Stimulated activated CD4-positive, alpha-beta T cell treated with anti-CD3 and anti-CD28 coated beads, TNF-alpha, amount 100 ng/mL, for 1 hour (primary cell): ENCODE measurements at places on chromosomes 12 and 14.

DNA sequence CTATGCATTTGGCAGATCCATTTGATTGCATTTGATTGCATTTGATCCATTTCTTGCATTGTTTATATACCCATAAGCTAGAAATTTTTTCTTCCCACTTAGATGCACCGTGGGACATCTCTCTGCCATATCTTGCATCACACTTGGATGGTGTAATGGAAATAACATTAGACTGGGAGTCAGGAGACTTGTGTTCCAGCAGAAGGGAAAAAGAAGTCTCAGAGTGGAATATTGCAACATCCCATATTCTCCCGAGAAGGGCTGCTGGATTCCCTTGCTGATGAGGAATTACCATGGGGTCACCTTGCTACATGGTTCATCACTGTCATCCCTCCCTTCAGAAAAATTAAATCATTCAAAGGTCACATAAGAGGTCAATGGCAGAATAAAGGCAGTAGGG is 78.1 kb downstream of the KSR2 start:
- no peak for DNase-seq

DNA sequence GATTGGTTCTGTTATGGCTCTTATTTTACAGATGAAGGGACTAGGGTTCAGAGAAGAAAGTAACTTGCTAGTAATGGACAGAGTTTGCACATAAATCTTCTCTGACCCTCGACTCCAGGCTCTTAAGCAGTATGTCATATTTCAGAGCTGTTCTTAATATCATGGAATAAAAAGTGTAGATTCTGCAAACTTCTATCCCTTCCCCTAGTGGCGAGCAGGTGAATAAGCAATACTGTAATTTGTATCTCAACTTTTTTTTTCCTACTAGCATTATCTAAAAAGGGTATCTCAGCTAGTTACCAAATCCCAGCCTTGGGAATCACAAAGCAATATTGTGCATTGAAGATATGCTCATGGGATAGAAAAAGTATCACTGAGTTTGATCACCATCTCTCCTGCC is 83.2 kb downstream of the ANO4 start:
- DNase-seq = no peak

GRCh38 chr12:78938341-78939084 is 73.9 kb downstream of the SYT1 start:
- DNase-seq = no peak

DNA sequence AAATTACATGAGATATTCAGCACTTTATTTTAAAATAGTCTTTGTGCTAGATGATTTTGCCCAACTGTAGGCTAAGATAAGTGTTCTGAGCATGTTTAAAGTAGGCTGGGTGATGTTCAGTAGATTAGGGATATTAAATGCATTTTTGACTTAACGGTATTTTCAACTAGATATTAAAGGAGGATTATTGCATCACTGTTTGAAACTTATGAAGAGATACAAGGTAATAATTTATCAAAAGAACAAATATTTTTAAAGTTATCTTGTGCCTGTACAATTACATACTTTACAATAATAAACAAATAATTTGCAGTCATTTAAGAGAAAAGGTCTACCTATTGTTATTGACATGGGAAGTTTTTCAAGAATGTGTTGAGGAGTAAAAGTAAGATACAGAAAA is 368.6 kb upstream of the DCN start:
- no peak for DNase-seq

DNA sequence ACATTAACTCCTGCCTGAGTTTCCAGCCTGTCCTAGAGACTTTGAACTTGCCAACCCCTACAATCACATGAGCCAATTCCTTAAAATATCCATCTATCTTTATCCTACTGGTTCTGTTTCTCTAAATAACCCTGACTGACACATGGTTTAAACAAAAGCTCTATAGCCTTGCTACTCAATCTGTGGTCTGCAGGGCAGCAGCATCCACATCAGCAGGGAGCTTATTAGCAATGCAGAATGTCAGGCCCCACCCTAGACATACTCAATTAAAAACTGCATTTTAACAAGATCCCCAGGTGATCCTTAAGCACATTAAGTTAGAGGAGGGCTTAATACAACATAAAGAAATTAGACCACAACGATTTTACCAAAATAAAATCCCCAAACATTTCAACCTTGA is 108.3 kb upstream of the CPSF6 start:
- no peak for DNase-seq

DNA sequence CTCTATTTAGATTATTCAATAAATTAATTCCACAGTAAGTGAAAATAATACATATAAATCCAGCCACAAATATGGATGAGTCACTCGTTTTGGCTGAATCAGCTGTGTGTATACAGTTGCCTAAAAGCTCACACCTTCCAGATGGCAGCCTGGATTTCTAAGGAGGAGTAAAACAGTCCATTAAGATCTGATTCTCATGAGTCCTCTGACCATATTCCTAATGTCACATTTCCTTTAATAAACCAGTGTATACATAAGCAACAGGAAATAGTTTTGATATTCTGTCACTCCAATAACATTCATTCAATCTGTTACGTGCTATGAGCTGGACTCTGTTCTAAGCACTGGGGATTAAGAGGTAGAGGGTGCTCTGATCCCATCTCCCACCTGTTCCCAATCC is 21.8 kb downstream of the MDM1 start:
- DNase-seq = no peak

DNA sequence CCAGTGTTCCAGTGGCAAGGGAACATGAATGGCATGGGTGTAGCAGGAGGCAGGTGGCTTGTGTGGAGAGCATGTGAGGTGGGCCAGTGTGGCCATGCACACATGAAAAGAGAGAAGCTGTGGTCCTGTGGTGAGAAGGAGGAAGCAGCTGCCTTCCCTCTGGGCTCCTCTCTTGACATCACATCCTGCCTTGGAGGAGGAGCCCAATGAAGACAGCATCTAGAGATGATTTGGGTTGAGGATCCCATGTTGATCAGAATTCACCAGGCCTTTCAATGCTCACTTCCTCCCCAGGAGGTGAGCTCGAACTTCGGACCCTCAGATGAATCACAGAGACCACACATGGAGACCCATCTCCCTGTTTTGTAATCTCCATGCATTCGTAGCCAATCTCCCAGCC is 82.6 kb downstream of the LRRC74A start:
- DNase-seq = no peak

- DNase-seq = no peak
These were observed 167.4 kb upstream of the HMGA2 start for GRCh38 chr12:65656891-65657351.

DNA sequence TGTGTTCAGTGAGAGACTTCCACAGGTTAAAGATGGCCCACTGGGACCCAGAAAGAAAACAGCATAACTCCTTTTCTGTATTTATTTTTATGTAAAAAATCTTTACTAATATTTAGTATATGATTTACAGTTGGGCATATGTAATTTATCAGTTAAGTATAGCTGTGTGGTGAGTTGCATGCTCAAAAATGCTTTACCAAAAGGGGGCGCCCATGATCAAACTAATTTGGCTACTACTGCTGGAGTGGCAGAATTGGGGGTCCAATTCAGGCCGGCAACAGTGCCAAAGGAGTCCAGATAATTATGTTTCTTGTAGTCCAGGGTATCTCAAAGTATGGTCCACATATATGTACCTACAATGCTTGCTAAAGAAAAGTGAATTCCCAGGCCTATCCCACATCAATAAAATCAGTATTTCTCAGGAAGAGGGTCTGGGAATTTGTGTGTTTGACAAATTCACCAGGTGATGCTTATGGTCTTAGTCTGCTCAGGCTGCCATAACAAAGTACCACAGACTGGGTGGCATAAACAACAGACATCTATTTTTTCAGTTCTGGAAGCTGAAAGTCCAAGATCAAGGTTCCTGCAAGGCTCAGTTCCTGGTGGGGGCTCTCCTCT is 152.0 kb downstream of the KTN1 start:
- peak; percentile 4 for DNase-seq

GRCh38 chr14:100037353-100037752 is 27.9 kb upstream of the EVL start:
- no peak for DNase-seq

DNA sequence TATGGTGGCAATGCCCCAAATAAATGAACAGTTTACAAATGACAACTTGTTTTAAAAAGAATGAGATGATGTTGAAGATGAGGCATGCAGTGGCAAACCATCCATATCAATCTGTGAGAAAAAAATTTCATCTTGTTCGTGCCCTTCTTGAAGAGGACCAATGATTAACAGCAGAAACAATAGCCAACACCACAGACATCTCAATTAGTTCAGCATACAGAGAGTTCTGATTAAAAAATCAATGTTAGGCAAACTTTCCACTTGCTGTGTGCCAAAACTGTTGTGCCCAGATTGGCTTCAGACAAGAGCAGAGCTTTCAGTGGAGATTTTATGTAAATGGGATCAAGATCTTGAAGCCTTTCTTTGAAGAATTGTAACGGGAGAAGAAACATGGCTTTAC is 329.9 kb downstream of the BMP4 start:
- DNase-seq = no peak

- no peak for DNase-seq
These were observed 131.0 kb downstream of the NOVA1 start for GRCh38 chr14:26466862-26467261.

DNA sequence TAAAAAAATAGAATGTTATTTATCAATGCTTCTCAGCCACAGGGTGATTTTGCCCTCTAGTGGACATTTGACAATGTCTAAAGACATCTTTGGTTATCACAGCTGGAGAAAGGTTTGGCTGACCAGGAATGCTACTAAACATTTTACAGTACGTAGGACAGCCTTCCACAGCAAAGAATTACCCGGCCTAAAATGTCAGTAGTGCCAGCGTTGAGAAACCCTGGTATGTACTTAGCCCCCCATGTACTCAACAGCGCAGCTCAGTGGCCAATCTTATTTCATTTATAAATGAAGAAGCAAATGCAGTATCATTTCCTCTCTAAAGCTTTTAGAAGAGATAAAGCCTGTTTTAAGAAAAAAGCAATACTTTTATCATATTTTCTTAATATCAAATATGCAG is 5.8 kb downstream of the MARK3 start:
- DNase-seq = no peak

- no peak for DNase-seq
These were observed 70.6 kb downstream of the IFT43 start for GRCh38 chr14:76056128-76056527.

DNA sequence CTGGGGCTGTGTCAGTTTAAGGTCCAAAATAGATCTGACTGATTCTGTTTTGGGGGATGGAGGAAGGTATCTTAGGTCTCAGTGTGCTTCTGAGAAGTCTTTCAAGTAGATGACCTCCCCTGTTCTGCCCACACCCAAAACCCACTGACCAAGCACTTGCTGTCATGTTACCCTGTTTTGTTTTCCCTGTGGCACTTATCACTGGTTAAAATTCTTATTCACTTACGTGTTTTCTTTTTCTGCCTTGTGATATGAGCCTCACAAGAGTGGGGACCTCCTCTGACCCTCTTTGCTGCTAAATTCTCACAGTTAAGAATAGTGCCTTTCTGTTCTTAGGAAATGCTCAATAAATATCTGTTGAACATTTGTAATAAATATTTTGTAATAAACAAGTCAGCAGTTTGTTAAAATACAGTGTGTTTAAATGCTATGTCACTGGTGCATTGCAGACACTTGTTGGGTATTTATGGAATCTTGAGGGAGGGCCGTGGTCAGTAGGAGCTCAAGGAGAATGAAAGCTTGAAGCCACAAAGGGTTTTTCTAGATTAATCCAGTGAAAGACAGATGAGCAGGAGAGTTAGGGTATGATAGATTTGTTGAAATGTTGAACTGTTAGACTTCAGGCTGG is 20.9 kb downstream of the PLEKHA5 start:
- DNase-seq = no peak

GRCh38 chr12:65900912-65901672 is 76.8 kb downstream of the HMGA2 start:
- no peak for DNase-seq

DNA sequence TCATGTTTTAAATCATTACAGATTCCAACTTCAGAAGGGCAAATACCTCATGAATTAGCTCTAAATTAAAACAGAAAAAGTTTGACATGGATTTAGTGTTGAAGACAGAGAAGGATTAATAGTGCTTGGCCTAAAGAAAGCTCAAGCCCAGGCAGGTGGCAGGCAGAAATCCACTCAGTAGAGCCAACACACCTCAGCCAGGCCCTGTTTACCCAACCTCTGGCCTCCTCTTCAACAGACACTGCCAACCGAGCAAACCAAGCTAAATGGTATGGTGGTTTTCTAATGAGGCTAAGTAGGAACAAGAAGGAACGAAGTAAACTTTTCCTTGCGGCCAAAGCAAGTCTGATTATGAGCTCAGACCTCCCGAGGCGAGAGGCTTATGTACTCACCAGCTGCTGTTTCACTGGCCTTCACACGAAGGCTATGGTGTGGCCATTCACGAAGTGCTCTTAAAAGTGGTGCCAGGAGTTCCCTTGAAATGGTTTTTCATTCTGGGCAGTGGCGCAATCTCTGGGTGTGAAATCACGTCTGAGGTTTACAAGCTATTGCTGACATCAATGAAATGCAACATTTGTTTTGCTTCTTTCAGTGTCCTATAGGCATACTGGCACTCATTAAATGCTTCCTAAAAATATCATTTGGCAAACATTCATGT is 124.1 kb upstream of the LGR5 start:
- DNase-seq = no peak

- DNase-seq = no peak
These were observed 41.4 kb upstream of the MANSC4 start for GRCh38 chr12:27821259-27821973.

- peak; percentile 67 for DNase-seq
These were observed 521 bp downstream of the CDK2AP1 start for GRCh38 chr12:123271001-123271668.

DNA sequence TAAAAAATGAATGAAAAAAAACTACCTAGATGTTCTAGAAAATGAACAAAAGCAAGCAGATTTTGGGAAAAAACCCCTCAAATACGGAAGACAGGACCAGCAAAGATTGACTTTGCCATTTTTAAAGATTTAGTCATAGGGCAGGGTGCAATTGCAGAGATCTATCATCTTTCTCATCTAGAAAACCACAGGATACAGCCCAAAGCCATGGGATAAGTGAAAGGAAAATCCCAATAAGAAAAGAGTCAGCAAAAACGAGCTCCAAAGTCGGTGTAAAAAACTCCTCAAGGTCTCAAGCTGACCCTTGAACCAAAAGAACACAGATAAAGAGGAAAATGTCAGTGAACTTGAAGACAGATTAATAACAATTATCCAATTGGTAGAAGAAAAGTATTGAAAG is 28.0 kb downstream of the CEP290 start:
- DNase-seq = no peak

DNA sequence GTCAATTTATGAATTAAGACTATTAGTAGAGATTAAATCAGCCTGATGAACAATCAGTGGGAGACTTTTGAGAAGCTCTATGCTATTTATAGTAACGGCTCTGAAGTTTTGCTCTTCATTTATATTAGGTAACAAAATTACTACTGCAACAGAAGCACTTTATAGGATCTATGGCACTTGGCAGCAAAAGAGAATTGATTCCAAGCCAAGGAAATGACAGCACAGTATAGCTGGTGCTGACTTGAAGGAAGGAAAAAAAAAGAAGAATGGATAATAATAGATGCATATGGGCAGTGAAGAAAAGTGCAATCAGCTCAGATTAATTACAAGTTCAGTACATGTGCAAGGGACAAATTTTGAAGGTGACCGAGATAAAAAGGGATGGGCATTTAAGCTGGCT is 228.2 kb upstream of the PPFIA2 start:
- DNase-seq = no peak

- no peak for DNase-seq
These were observed 22.4 kb downstream of the XRCC3 start for GRCh38 chr14:103692871-103693270.

- no peak for DNase-seq
These were observed 1345.6 kb downstream of the FSCB start for GRCh38 chr14:43161477-43161876.
